ENCODE measurements at places on chromosomes 1 and 21.

DNA sequence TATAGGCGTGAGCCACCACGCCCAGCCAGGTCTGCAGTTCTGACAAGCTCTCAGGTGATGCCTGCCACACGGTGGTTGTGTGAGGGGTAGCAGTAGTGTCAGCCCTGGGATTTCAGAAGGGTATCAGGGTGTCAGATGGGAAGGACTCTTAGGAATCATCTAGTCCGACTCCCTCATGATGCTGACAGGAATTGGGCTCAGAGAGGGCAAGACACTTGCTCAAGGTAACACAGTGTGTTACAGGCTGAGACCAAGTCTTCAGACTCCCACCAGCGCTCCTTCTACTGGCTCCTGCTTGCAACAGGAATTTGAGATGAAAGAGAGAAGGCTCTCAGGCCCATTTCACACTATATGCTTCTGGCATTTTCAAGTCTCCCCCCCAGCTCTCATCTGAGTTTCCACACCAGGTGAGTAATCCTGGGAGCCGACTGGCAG, 6.9 kb downstream of the HTR1D start:
- DNase-seq: no peak

GRCh38 chr1:58919959-58920321, 136.1 kb upstream of the JUN start:
- no peak for DNase-seq

DNA sequence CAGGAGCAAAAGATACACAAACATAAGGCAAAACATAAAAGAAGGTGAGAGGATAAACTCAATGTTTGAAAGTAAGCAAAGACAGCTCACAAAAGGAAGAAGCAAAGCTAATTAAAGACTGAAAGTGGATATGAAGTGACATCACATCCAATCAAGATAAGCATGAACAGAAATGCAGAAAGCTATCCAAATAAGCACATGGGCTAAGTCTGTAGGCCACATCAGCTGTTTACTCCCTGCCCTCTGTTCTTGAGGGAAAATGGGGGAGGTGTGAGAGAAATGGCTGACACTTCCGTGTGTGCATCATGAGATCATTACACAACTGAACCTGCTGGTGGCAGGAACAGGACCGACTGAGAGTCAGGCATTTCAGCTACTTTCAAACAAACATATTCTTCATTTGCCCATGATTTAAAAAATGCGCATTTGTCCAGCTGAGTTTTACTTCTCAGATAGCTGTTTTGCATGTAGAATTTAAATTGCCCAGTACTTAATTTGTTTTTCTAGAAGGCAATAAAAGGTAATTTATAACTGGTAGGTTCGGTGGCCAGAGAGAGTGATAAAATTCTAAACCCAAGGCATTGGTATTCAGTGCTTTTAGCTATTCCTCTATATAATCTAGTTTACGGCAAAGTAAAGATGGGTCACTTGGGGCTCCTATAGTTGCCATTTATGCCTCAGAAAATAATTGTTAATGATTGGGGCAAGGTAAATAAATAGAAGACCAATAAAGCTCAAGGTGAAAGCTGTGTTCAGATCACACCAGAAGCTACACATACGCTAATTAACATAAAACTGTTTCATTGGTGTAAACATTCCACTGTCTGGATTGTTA, 27.2 kb upstream of the MAN1A2 start:
- no peak for DNase-seq

GRCh38 chr1:232363008-232363407, 266.9 kb downstream of the SIPA1L2 start:
- no peak for DNase-seq

- no peak for DNase-seq
Measured at GRCh38 chr1:230125640-230126528, 58.8 kb downstream of the GALNT2 start.

- no peak for DNase-seq
Measured at GRCh38 chr21:26945916-26946675, 20.8 kb downstream of the ADAMTS5 start.

DNA sequence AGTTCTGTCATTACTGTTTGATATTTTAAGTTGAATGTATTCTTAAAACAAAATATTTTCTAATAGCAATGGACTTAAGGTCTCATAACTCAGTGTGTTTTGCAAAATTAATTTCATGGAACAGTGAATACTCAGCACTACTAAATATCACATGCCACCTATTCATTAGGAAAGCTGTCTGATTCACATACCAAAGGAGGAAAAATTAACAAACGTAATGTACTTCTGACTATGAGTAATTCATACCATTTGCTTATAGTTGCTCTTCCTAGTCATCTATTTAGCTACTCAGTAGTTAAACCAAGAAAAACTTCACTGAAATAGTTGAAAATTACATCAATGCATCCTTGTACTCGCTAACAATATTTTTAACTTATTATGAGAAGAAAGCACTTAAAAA, 35.2 kb downstream of the TP53BP2 start:
- no peak for DNase-seq

- DNase-seq: peak; percentile 63
Measured at GRCh38 chr1:115595279-115596079, 46.3 kb upstream of the VANGL1 start.

DNA sequence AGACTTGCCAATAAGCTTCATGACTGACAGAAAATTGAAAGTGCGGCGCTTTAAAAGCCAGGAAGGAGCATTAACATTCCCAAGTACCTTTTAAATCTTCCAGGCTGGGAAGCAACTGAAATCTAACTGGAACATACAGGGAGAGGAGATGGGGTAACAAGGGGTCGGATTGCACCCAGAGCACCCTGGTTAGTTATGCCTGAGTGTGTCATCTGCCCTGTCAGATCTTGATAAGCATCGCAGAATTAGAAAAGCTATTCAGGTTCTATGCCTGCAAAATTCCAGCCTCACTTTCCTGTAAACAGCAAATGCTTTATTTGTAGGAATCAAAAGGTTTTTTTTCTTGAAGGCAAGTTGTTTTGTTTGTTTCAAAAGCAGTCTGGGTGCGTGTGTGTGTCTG, 58.5 kb downstream of the SERBP1 start:
- no peak for DNase-seq

- DNase-seq: no peak
Measured at GRCh38 chr21:16773206-16773605, 739.6 kb upstream of the CXADR start.
